ENCODE measurements at places on chromosomes 7 and 10.

DNA sequence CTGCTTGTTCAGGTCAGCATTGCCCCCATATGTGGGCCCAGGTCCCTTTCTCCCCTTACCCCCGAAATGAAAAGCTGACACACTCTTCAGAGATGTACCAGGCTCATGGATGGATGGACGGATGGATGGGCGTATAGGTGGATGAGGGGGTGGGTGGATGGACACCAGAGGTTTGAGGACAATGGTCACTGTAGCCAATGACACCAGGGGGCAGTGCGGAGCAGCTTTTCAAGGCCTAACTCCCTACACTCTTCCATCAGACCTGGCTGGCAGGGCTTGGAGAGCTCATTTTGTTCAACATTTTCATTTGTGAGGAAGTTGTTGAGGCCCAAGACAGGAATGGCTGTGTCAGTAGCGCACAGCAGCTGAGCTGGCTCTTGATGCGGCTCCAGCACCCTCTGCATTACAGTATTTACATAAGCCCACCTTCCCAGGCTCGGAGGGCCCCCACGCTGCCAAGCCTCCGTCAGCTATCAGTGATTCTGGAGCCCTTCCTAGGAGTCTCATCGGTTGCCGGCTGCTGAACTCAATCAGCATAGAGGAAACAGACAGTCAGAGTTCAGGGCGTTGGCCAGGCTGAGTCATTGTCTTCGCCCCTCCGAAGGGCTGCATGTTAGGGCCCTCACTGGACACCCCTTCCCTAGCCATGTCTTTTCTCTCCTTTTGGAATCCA, 11.6 kb upstream of the FFAR4 start:
- DNase-seq, result peak; percentile 87

- DNase-seq, result no peak
Measured at GRCh38 chr10:71778071-71778825, 4.9 kb upstream of the VSIR start.

- DNase-seq, result no peak
Measured at GRCh38 chr10:21359202-21359601, 166.3 kb downstream of the SKIDA1 start.

DNA sequence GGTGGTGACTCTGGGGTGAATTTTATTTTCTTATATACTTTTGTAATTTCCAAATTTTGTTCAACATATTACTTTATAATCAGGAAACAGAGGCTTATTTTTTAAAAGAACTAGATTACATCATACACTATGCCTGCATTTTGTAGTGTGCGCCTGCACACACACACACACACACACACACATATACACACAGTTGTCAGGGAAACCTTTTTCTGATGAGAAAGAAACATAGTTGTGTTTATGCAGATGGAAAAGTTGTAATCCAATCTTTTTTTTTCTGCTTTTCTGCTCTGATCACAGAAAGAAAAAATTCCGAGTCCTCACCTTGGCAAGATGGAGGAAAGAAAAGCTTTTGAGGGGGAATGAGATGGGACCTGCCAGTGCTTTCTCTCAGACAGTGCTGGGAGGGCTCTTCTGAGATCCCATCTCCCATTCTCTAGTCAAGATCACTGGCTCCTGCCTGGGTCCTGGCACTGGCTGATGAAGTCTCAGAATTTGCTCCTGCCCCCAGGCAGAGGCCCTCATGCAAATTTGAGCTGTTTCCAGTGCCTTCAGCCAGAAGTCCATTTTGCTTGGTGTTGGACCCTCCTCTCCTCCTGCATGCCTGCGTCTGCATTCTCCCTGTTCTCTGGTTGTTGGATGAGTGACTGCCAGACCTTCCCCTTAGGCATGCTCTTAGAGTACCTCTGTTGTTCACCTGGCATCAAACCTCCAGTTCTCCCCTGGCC, 59.7 kb downstream of the TLL2 start:
- DNase-seq, result no peak

GRCh38 chr7:137772316-137772715, 74.5 kb downstream of the DGKI start:
- DNase-seq, result peak; percentile 2

- DNase-seq, result no peak
Measured at GRCh38 chr7:105452085-105452484, 63.4 kb upstream of the SRPK2 start.

Data from dermis blood vessel endothelial cell (primary cell).